ENCODE measurements at places on chromosomes 11 and 22. TPM values are rescaled to one million over a fixed set of nuclear protein-coding genes. Genes with fewer than 3 reads are reported as not detected.

- H3K27ac ChIP-seq: no peak overlapping the region
- no peaks in the 10 kb centered on the region for H3K36me3 ChIP-seq
- peak overlapping the region; percentile 80 for H3K4me3 ChIP-seq
- H3K27me3 ChIP-seq: peaks cover 4% of the 10 kb centered on the region
Measured at GRCh38 chr11:62338218-62338617, 970 bp downstream of the ASRGL1 start.

GRCh38 chr11:65077451-65077850 lies 6.4 kb downstream of the CDCA5 start:
- H3K27me3 ChIP-seq: no peaks in the 10 kb centered on the region
- H3K4me1 ChIP-seq: peaks cover 32% of the 10 kb centered on the region
- peaks cover 49% of the 10 kb centered on the region for H3K36me3 ChIP-seq
- no peak overlapping the region for H3K4me3 ChIP-seq
- no peak for DNase-seq
- no peak overlapping the region for H3K27ac ChIP-seq

DNA sequence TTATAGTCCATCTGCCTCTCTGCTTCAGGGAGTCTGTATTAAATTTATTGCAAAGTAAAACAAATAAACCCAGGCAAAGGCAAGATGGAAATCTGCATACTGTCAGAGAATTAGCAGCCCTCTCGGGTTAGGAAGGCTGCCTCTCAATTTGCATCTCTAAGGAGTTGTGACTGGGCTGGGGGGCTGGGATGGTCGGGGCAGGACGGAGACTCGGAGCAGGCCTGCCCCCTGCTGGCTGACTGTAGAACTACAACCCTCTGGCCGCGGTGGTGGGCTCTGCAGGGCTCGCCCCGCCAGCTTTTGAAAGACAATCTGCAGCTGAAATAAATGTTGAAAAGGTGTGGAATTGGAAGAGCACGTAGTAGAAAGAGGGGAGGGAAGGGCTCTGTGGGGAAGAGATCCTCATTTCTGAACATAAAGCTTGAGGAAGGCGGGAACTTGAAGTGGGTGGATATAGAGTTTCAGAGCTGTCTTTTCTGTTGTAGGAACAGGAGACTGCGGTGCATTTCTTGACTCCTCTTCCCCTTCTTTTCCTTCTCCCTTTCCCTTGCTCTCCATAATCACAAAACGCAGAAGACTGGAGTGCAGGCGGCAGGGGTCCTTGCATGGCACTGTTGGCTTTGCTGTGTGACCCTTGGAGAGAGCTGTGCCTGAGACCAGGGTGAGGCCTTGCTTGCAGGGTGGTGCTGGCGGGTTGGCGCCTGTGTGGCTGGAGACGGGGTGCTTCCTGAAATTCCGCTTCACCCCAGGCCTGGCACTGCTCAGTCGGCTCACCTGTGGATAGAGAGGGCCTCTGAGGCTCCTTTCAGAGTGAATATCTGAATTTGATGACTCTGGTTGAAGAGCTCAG lies 22.6 kb upstream of the PKNOX2 start:
- peaks cover 2% of the 10 kb centered on the region for H3K4me1 ChIP-seq
- no peaks in the 10 kb centered on the region for H3K36me3 ChIP-seq

GRCh38 chr11:33731723-33732531 lies 4.3 kb downstream of the CD59 start:
- peak overlapping the region; percentile 70 for H3K27ac ChIP-seq
- H3K27me3 ChIP-seq: peaks cover 6% of the 10 kb centered on the region
- H3K4me3 ChIP-seq: peak overlapping the region; percentile 38
- H3K4me1 ChIP-seq: peaks cover 39% of the 10 kb centered on the region
- peaks cover 12% of the 10 kb centered on the region for H3K36me3 ChIP-seq

GRCh38 chr22:40027191-40028097 lies 32.7 kb downstream of the FAM83F start:
- DNase-seq: no peak
- H3K4me1 ChIP-seq: peaks cover 10% of the 10 kb centered on the region
- no peaks in the 10 kb centered on the region for H3K27me3 ChIP-seq
- no peak overlapping the region for H3K27ac ChIP-seq
- H3K36me3 ChIP-seq: no peaks in the 10 kb centered on the region

DNA sequence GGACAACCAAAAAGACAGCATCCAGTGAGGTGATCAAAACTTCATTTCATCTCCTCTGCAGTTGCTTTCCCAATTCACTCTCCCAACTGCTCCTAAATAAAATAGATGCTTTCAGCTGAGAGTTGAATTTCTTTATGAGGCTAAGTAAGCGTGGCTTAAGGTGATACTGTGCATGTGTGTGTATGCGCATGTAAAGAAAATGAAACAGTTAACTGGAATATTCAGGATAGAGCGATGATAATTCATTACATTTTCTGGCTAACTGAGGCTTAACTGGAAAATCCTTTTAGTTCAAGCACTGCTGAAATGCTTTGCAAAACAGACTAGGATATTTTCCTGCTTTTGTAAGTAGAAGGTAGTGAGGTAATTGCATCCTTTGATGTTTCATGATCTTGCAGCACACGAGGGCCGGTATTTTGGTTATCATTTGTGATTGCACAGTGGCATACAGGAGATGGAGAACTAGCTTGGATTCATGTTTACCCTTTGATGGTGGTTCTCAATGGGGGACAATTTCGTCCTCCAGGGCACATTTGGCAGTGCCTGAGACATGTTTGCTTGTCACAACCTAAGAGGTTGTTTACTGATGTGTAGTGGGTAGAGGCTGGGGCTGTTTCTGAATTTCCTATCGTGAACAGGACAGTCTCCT lies 71.2 kb downstream of the ZBTB16 start:
- H3K36me3 ChIP-seq: no peaks in the 10 kb centered on the region
- no peak overlapping the region for H3K27ac ChIP-seq
- H3K4me3 ChIP-seq: no peak overlapping the region
- H3K27me3 ChIP-seq: no peaks in the 10 kb centered on the region

- peaks cover 63% of the 10 kb centered on the region for H3K36me3 ChIP-seq
- peak; percentile 74 for DNase-seq
- H3K27ac ChIP-seq: no peak overlapping the region
- H3K27me3 ChIP-seq: no peaks in the 10 kb centered on the region
- peaks cover 34% of the 10 kb centered on the region for H3K4me1 ChIP-seq
Measured at GRCh38 chr11:118230088-118230487, 5.3 kb upstream of the JAML start.

DNA sequence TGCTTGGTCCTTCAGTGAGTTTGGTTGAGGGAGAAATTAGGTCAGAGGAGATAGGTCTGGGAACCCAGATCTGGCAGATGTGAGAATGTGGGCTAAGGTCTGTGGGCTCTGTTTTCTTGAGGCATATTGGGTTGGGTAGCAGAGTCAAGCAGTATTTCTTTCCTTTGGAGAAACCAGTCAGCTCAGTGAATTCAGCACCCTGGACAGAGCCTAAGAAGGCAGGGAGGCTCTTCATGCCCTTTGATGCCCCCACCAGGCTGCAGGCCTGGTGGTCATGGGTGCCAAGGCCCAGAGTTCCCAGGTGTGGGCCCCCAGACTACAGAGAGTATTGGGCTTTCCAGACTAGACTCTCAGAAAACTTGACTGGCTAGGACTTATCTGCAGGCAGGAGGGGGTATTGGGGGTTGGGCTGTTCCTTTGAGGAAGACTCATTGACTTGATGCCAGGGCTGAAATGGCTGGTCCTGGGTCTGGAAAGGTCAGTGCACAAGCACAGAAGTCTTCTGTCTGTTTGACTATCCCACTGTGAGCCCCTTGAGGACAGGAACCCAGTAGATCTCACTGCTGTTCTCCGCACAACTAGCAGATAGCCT lies 45.3 kb upstream of the NECTIN1 start:
- H3K36me3 ChIP-seq: no peaks in the 10 kb centered on the region
- H3K4me3 ChIP-seq: no peak overlapping the region
- DNase-seq: peak; percentile 37
- H3K4me1 ChIP-seq: no peaks in the 10 kb centered on the region
- no peak overlapping the region for H3K27ac ChIP-seq
- H3K27me3 ChIP-seq: peaks cover 9% of the 10 kb centered on the region

DNA sequence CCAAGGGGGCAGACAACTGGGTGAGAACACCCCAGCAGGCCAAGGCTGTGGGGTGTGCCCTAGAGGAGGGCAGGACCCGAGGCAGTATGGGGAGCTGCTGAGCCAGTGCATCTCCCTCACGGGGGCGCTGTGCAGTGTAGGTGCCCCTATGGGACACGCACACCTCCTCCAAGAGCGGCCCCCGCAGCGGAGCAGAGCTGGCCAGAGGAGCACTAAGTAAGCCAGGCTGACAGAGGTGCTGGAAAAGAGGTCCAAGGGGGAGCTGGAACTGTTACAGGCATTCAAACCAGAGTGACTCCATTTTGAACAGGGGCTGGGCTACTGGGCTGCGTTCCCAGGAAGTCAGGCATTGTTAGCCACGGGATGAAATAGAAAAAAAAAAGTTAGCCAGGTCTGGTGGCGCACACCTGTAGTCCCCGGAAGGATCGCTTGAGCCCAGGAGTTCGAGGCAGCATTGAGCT lies 41.8 kb downstream of the TST start:
- no peaks in the 10 kb centered on the region for H3K27me3 ChIP-seq
- H3K36me3 ChIP-seq: no peaks in the 10 kb centered on the region
- DNase-seq: peak; percentile 93

DNA sequence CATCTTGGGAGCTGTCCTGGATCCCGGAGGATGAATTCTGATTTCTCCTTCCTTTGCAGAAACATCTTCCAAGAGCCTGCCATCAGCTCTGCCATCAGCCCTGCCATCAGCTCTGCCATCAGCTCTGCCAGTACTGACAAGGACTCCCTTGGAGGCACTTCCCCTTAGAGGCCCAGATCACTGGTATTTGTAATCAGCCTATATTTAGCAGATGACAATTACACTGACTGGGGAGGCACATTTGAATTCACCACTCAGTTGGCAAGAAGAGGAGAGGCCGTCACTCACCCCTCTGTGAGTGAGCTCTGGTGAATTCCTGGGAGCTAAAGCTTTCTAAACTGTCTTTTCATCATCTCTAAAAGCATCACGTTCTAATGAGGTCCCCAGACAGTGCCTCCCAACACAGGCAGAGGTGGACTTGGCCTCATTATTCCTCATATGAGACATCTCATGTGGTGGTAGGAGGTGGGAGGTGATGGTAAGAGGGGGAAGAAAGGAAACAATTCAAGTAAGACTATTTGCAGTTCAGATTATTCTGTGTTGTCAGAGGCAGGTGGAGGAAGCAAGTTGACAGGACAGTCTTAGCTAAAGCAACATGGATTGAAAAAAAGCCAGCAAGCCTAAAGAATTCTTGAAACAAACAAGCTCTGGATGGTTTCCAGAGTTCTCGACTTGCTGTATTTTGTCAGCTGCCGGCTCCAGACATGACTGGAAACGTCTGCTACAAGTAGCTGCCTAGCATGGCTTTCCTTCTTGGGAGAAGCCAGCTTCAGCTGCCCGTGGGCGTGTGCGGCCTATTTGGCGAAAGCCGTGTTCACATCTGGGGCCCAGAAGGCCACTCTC lies 771.7 kb downstream of the TBC1D22A start:
- no peak overlapping the region for H3K27ac ChIP-seq
- no peak overlapping the region for H3K4me3 ChIP-seq
- peaks cover 2% of the 10 kb centered on the region for H3K27me3 ChIP-seq
- H3K36me3 ChIP-seq: no peaks in the 10 kb centered on the region
- H3K4me1 ChIP-seq: no peaks in the 10 kb centered on the region
- DNase-seq: no peak

The CRYAB gene
- not detected for total RNA-seq
